AG04450 (cell line): ENCODE measurements at places on chromosomes 5 and 9.

- DNase-seq, result no peak
Observed at GRCh38 chr5:149759563-149759962, 29.5 kb downstream of the PPARGC1B start.

DNA sequence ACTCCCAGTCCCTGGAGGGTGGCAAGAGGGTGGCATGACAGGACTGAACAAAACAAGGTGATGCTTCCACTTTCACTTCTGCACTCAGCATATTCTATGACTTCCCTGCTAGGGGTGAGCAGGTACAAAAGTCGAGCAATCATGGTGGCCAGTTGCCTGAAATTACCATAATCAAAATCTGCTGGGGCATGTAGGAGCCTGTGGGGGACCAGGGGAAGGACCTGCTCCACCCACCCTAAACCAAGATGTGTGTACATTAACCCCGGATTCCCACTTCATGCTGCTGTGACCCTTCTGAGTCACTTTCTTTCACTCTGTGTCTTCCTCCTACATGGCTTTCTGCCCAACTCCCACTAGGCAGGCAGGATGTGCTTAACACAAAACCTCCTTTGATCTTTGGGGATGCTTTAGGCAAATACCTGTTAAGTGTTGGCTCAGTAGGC is 73.3 kb upstream of the PHF24 start:
- no peak for DNase-seq

GRCh38 chr9:27549196-27549755 is 19.7 kb upstream of the MOB3B start:
- DNase-seq, result no peak

GRCh38 chr9:101486693-101487442 is 46.8 kb upstream of the RNF20 start:
- no peak for DNase-seq

- no peak for DNase-seq
Observed at GRCh38 chr9:75054368-75055001, 26.4 kb upstream of the CARNMT1 start.

GRCh38 chr9:16626577-16627130 is 243.8 kb downstream of the BNC2 start:
- peak; percentile 45 for DNase-seq

DNA sequence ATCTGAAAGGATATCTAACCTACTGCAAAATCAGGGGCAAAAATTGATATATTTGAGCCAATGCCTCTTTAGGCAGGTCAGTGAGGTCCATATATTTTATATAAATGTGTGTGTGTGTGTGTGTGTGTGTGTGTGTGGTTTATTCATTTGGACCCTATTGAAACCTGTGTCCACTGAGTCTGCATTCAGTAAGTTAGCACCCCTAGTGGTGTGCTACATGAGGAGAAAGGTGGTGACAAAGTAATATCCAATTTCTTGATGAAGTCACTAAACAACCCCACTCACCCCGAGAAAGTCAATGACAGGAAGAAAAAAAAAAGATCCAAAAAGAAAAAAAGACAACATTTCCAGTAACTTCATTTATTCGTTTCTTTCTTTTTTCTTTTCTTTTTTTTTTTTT is 4.1 kb downstream of the FBXW11 start:
- no peak for DNase-seq

GRCh38 chr5:2732850-2733249 is 18.6 kb downstream of the IRX2 start:
- no peak for DNase-seq

GRCh38 chr5:150672884-150673275 is 11.8 kb downstream of the MYOZ3 start:
- no peak for DNase-seq

- DNase-seq, result no peak
Observed at GRCh38 chr9:13295556-13295955, 16.1 kb upstream of the MPDZ start.

GRCh38 chr9:121394292-121394691 is 24.2 kb upstream of the STOM start:
- no peak for DNase-seq

DNA sequence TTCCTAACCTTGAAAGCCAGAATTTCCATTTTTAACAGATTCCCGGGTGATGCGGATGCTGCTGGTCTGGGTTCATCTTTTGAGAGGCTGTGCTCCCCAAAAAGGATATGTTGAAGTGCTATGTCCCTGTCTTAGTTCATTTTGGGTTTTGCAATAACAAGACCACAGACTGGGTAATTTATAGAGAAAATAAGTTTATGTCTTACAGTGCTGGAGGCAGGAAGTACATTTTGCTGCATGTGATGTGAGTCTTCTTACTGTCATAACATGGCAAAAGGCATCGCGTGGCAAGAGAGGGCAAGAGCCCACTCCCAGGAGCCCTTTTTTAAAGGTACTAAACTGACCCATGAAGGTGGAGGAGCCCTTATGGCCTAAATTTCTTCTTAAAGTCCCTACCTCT is 114.1 kb downstream of the DAPK1 start:
- no peak for DNase-seq

- no peak for DNase-seq
Observed at GRCh38 chr5:133079048-133079447, 27.2 kb downstream of the HSPA4 start.

DNA sequence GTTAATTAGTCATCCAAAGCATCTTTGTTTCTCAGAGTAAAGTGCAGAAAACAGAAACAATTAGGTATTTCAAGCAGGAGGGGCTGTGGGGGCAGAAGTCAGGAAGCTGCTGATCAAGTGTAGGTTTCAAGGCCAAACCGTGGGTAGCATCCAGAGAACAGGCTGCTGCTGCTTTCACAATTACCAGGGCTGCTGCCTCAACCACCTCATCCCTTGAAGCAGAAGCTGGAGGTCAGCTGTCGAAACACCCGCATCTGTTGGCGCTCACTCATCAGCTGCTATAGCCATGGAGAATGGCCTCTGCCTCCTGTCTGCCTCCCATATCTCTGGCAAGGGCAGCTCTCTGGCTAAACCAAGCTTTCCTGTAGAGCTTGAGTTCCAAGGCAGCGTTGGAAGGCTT is 122.9 kb upstream of the OSMR start:
- no peak for DNase-seq

DNA sequence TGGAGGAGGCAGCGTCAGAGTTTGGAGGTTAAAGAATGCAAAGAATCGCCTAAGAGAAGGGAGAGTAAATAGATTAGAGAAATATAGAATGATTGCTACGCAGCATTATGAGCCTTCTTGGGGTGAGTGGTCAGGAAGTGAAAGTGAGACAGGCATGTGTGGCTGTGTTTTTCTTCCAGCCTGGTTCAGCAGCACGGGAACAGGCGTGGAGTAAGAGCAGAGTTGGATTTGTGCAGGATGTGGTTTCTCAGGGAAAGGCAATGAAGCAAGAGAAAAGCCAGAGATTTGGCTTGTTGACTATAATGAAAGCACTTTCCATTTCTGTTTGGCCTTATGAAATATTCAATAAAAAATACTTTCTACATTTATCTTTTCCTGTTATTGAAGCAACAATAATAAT is 34.3 kb upstream of the FRMD3 start:
- no peak for DNase-seq

DNA sequence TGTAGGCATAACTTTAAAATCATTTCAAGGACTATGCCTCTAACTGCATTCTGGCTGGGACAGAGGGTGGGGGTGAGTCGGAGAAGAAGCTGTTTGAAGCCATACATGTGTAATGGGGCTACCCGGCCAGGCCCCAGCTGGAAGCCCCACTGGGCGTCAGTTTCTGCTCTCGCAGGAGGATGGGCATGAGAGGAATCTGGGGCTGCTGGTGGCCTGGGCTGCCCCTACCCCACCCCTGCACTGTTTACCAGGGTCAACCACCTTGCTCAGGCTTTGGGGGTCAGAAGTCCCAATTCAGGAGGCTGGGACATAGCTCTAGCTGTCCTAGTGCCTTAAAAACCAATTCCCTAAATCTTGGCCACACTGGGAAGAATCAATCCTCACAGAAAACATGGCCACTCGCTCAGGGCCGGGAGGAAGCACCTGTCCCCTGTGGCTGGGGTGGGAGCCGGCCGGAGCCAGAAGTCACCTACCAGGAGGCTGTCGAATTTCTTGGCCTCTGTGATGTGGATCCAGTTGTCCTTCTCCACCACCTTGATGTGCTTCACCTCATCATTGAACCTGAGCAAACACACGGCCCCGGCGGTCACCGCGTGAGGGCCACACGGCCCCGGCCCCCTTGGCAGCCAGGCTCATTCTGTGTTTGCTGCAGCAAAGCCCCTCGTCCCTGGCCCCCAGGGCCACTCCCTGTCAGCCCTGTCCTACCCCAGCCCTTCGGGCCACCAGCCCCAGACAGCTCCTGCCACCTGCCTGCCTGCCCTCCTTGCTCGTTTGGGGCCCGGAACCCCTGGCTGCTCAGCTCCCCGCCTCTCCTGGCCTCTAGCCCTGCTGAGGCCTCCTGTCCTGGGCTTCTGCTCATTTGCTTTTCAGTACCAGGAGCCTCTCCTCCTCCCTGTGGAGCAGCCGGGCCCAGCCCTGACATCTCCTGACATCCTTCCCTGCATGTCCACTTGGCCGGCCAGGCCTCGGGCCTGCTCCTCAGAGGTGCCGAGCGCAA is 33.6 kb upstream of the SARDH start:
- no peak for DNase-seq

DNA sequence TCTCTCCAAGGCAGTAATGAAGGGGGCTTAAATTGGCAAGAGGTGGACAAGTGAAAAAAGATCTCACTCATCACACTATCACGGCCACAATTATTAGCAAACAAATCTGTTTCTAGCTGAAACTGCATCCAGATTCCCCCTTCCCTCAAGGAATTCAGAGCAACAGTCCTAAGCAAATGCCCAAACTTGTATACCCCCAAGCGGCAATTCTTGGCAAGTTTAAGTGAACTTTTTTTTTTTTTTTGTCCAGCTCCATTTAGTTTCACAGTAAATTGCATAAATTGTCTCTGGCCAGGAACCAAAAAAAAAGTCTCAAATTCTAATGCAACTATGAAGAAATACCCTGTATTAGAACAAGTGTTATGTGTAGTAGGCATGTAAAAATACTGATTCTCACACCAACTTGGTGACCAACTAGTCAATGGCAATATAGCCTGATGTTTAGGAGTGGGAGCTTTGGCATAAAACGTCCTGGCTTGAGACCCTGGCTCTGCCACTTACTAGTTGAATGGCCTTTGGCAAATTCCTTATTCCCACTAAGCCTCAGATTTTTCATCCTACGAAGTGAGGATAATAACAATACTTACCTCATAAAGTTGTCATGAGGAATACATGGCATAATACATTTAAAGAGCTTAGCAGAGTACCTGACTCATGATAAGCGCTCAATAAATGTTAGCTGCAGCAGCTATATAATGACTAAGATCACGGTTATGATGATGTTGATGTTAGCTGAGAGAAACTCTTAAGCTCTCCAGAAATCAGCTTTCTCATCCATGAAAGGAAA is 193.2 kb downstream of the ADAMTSL1 start:
- no peak for DNase-seq

GRCh38 chr5:149166128-149166527 is 24.8 kb downstream of the ABLIM3 start:
- no peak for DNase-seq

DNA sequence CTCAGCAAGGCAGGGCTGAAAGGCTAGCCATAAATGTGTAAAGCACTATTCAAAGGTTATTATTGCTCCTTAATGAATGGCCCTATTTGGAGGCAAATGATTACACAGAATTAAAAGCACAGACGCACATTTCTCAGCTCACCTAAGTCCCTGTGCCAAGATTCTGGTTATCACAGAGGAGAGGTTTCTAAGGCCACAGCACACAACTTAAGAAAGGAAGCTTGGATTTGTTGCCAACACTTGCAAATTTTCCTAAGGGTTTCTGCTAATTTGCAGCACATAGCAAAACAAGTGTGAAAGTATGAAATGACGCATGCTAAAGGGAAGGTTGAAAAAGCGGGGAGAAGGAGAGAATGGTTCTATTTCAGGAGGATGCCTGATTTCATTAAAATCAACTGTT is 834.1 kb upstream of the C9orf72 start:
- DNase-seq, result no peak

DNA sequence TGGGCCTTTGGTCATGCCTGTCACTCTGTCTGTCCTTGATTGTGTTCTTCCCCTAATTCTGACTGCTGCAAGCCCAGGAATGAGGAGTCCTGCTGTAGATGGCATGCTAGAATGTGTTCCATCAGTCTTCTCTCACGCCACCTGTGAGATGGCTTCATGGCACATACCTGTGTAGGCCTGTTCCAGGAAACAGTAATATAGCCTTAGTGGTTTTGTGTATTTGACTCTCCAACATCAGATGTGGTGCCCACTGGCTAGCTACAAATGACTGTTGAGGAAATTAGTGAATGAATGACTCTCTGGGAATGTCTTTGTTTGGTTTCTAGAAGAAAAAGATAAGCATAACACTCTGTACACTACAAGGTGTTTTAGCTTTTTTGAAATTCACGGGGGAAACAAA is 367.5 kb downstream of the KDM4C start:
- DNase-seq, result no peak

- no peak for DNase-seq
Observed at GRCh38 chr5:106854105-106854687, 816.5 kb downstream of the EFNA5 start.

DNA sequence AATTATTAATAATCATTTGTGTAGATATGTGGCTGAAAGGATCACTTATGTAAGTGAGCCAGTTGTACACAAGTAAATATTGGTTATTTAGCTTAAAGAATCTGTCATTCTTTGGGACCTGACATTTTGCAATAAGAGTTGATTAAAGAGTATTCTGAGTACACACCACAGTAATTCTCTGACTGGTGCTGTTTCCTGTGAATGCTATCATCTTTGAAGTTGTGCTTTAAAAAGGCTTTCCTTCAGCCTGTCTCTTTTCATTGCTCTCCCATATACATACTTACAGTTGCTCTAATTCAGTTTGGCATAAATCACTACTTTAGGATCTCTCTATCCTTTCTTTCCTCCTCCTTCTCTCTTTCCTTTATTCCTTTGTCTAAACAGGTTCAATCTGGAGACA is 8.7 kb upstream of the CSNK1G3 start:
- DNase-seq, result no peak

GRCh38 chr5:3853362-3853761 is 257.7 kb downstream of the IRX1 start:
- no peak for DNase-seq

GRCh38 chr9:37836386-37836785 is 35.8 kb downstream of the DCAF10 start:
- DNase-seq, result no peak

DNA sequence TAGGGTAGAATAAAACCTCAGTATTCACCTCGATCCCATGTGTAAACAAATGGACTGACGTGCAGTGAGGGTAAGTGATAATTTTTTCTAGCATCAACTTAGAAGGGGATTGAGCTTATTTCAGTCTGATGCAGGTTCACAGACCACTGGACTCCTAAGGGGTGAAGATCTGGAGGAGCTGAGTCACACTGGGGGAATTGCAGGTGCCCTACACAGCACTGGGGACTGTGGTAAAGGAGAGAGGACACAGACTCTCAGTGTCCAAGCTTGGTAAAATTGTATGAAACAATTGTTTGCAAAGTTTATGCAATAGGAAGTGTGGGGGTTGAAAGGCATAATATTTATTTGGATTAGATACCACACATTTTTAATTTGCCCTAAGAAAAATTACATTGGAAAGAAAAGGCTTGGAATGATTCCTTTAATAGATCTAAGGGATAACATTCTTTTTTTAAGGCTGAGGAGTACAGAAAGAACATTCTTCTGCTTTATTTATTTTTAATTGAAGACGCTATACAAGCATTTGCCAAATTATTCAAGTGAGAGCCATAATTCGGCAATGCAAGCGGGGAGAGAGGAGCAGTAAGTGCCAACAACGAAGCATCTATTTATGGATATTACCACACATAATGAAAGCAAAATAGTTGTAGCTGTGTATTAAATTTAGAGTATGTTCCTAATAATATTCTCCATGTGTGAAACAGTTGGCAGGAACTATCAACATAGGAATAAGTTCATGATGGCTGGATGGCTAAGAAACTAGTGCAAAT is 766.9 kb upstream of the ADAMTS16 start:
- no peak for DNase-seq
